Activated naive CD4-positive, alpha-beta T cell treated with anti-CD3 and anti-CD28 coated beads for 36 hours (primary cell): ENCODE measurements at places on chromosomes 12 and 14. TPM values are rescaled to one million over a fixed set of nuclear protein-coding genes. Genes with fewer than 3 reads are reported as not detected.
A peak's percentile ranks its signal among the peaks of the same experiment; 100 is the strongest.

The MMAB gene
- total RNA-seq = 43.8 TPM

The TMEM121 gene
- 6.5 TPM for total RNA-seq

The CSRP2 gene
- total RNA-seq = 0.62 TPM

DNA sequence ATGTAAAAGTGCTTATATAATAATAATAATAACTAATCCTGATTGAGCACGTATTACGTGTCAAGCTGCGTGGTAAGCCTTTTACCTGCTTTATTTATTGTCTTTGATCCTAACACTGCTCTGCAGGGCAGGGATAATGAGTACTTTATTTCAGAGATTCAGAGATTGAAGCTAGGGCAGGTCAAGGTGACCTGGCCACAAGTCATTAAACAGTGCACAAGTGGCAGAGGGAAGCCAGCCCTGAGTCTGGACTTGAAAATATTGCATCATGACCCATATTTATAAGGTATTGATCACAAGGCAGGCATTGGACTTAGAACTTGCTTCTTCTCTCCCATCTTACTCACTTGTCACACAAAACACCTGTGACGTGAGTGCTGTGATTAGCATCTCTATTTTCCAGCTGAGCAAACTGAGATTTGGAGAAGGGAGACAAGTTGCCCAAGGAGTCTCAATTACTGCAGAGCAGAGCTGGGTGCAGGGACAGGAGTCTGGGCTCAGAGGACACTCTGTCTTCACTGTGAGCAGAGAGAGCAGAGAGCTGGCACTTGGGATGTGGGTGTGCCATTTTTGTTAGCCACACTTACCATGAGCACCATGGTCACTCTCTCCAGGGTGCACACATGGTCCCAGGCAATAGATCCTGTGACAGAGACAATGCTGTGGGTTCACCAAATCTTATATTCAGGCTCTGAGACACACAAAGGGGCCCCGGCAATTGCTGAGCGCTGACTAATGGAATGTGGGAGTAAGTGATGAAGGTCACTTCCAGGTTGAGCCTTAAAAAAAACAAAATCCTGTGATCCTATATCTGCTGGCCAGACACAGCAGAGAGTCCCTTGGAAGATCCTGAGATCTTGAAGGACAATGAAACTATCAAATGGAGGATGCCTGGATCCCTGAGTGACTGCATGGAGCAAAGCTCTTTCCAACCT lies 113.2 kb upstream of the MED13L start:
- peaks cover 5% of the 10 kb centered on the region for H3K4me1 ChIP-seq
- H3K27ac ChIP-seq = no peak overlapping the region
- H3K36me3 ChIP-seq = no peaks in the 10 kb centered on the region
- H3K4me3 ChIP-seq = no peak overlapping the region
- DNase-seq = no peak
- no peaks in the 10 kb centered on the region for H3K27me3 ChIP-seq

- peak overlapping the region; percentile 64 for H3K27ac ChIP-seq
- H3K27me3 ChIP-seq = peaks cover 3% of the 10 kb centered on the region
- no peak for DNase-seq
- peak overlapping the region; percentile 91 for H3K4me3 ChIP-seq
- H3K4me1 ChIP-seq = peaks cover 12% of the 10 kb centered on the region
These were observed 952 bp downstream of the DRAM1 start for GRCh38 chr12:101878243-101878821.

The KITLG gene
- 0.15 TPM for total RNA-seq

- H3K36me3 ChIP-seq = no peaks in the 10 kb centered on the region
- H3K4me3 ChIP-seq = no peak overlapping the region
- H3K4me1 ChIP-seq = no peaks in the 10 kb centered on the region
- DNase-seq = no peak
These were observed 26.6 kb upstream of the LIMA1 start for GRCh38 chr12:50309950-50310349.

DNA sequence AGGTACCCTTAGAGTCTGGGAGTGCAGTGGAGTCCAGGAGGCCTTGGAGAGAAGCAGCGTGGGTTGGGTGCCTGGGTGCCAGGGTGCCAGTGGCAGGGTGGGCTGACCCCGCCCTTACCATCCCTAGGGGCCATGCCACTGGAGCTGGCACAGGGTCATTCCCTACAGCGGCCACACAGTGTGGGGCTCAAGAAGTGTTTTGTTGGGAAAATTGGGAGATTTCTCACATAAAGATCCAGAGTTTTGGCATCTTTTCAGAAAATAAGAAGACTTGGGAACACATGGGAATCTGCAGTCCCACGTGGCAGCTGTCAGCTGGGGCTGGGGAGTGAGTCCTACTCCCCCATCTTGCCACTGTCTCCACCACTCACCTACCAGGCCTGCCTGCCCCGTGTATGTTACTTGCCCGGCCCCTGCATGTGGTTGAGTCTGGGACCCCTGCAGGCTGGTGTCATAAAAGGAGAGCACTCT lies 4.2 kb downstream of the VASH1 start:
- no peak overlapping the region for H3K27ac ChIP-seq
- H3K4me1 ChIP-seq = peaks cover 20% of the 10 kb centered on the region
- peaks cover 29% of the 10 kb centered on the region for H3K27me3 ChIP-seq
- no peak overlapping the region for H3K4me3 ChIP-seq

DNA sequence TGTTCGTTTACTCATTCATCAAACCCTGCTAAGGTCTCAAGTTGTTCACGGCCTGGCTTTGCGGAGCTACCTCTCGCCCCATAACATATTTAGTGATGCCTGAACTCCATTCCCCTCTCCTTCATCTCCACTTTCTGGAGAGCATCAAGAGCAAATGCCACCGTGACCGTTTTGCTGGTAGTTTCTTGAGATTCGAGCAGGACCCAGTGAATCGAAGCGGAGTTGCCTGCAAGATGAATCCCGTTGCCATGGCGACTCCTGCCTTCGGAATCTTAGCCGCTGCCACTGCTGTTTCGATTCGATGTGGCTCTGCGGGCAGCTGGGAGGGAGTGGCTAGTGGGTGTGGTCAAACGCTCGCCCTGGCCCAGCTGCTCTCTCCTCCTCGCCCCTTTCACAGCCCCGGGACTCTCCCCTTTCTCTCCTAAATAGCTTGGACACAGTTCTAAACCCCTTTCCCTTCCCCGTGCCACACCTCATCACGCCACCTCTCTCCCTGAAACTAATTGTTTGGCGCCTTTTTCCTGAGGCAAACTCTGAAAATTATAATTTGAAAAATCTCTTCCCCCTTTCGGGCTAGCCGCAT lies 1.4 kb downstream of the DAAM1 start:
- H3K27ac ChIP-seq = no peak overlapping the region
- H3K4me1 ChIP-seq = peaks cover 13% of the 10 kb centered on the region
- H3K36me3 ChIP-seq = no peaks in the 10 kb centered on the region
- peak overlapping the region; percentile 91 for H3K4me3 ChIP-seq
- H3K27me3 ChIP-seq = no peaks in the 10 kb centered on the region
- peak; percentile 77 for DNase-seq

GRCh38 chr12:78530100-78530765 lies 334.3 kb upstream of the SYT1 start:
- H3K27me3 ChIP-seq = no peaks in the 10 kb centered on the region
- H3K27ac ChIP-seq = no peak overlapping the region
- no peak overlapping the region for H3K4me3 ChIP-seq
- no peaks in the 10 kb centered on the region for H3K4me1 ChIP-seq
- DNase-seq = no peak

DNA sequence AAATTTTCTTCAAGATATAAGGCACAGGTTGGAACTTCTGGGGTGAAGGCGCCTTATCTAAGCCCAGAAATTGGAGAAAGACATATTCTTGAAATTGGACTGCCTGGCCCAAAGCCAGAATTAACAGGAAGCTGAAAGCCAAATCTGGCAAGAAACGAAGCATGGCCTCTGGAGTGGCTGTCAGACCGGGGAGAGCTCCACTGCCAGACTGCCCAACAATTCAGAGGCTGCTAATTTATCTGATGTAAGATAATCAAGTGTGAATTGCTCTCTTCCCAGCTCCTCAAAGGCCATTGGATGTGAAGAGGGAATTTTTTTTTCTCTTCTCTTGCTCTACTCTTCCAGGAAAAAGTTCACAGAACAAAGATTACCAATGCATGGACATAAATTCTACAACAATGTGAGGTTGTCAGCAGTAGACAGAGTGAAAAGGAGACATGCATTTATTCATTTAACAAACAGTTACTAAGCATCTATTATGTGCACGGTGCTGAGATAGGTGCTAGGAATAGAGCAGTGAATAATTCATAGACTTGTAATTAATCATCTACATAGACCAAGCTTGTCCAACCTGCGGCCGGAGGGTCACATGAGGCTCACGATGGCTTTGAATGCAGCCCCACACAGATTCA lies at the start of gene GDF3:
TSS of gene GDF3 (minus strand) at position 210 of the 632 bp plus-strand sequence. CDS start at position 163, 47 bp downstream.
- no peaks in the 10 kb centered on the region for H3K36me3 ChIP-seq
- H3K27ac ChIP-seq = no peak within 1 kb of the TSS
- peaks cover 7% of the 10 kb centered on the region for H3K4me1 ChIP-seq
- peaks cover 4% of the 10 kb centered on the region for H3K27me3 ChIP-seq
- no peak for DNase-seq

GRCh38 chr12:14771651-14772137 lies 31.6 kb downstream of the WBP11 start:
- peak overlapping the region; percentile 98 for H3K27ac ChIP-seq
- H3K4me3 ChIP-seq = peak overlapping the region; percentile 97
- peak; percentile 24 for DNase-seq
- peaks cover 47% of the 10 kb centered on the region for H3K4me1 ChIP-seq
- peaks cover 29% of the 10 kb centered on the region for H3K36me3 ChIP-seq
- H3K27me3 ChIP-seq = no peaks in the 10 kb centered on the region

DNA sequence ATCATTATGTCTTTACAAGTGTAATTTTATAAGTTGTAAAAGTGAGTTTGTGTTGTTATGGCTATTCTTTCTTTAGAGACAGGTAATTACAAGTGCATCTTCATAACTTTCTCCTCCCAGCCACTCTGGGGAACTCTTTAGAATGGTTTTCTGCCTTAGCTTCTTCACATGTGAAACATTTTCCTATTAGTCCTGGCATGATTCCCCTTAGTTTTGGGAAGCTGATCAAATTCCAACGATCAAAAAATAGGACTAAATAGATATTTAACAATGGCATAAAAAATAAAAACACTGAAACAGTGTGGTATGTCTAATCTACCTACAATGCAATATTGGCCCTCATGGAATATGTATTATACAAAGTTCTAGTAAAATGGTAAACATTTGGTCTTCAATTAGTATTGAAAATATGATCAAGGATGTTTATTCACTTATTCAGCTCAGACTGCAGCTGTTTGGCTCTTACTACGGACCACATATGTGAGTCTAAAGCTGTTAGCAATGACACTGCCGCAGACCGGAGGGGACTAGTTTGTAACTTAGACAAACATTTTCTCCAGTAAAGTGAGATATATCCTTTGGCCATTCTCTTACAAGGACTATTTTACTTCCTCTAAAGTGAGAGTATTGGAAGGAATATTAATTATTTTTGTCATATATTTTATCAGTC lies 890.8 kb upstream of the USP15 start:
- no peak overlapping the region for H3K27ac ChIP-seq
- no peak overlapping the region for H3K4me3 ChIP-seq
- no peak for DNase-seq

- no peak overlapping the region for H3K27ac ChIP-seq
- DNase-seq = no peak
- H3K36me3 ChIP-seq = no peaks in the 10 kb centered on the region
- no peaks in the 10 kb centered on the region for H3K4me1 ChIP-seq
These were observed 1140.5 kb downstream of the GALC start for GRCh38 chr14:86852530-86852929.

GRCh38 chr12:3538466-3539030 lies 47.5 kb downstream of the PRMT8 start:
- no peak overlapping the region for H3K4me3 ChIP-seq
- H3K27ac ChIP-seq = no peak overlapping the region
- no peaks in the 10 kb centered on the region for H3K27me3 ChIP-seq

DNA sequence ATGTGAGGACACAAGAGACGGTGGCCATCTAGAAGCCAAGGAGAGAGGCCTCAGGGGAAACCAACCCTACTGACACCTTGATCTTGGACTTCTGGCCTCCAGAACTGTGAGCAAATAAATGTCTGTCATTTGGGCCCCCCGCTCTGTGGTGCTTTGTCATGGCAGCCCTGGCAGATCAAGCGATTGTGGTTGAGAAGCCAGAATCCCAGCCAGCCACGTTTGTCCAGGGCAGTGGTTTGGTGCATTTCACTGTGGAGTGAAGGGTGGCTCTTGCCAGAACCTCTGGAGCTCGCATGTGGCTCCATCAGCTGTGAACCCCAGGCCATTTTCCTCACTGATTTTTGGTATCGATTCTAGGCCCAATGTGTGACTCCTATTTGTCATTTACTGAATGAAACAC lies 404.9 kb downstream of the BCL11B start:
- no peak overlapping the region for H3K27ac ChIP-seq
- no peaks in the 10 kb centered on the region for H3K36me3 ChIP-seq
- H3K27me3 ChIP-seq = no peaks in the 10 kb centered on the region
- H3K4me3 ChIP-seq = no peak overlapping the region

- no peak overlapping the region for H3K27ac ChIP-seq
- no peaks in the 10 kb centered on the region for H3K36me3 ChIP-seq
- H3K27me3 ChIP-seq = no peaks in the 10 kb centered on the region
- H3K4me1 ChIP-seq = no peaks in the 10 kb centered on the region
- no peak for DNase-seq
These were observed 115.1 kb upstream of the SLC38A2 start for GRCh38 chr12:46487567-46488131.

DNA sequence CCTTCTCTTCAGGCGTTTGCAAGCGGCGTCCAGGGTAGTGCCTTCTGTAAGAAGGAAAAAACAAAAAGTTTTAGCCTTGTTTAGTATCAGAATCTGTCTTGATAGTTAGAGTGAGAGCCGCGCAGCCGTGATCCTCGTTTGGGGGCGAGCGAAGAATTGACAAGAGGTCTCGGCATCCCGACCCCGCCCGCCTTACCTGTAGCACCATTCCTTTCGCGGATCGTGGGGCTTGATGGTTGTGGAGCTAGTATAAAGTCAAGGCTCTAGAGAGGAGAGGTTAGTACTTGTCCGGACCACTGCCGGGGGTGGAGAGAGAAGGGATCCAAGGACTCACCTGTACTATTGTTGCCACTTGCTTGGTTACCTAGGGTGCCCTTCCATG lies 494 bp downstream of the TMTC3 start:
- no peaks in the 10 kb centered on the region for H3K27me3 ChIP-seq
- peaks cover 38% of the 10 kb centered on the region for H3K4me1 ChIP-seq
- peak overlapping the region; percentile 91 for H3K4me3 ChIP-seq

The AHNAK2 gene
- 0.10 TPM for total RNA-seq

GRCh38 chr14:30873308-30874119 lies 845 bp upstream of the COCH start:
- peaks cover 49% of the 10 kb centered on the region for H3K27me3 ChIP-seq
- DNase-seq = no peak
- peak overlapping the region; percentile 16 for H3K4me3 ChIP-seq
- H3K27ac ChIP-seq = no peak overlapping the region
- H3K36me3 ChIP-seq = no peaks in the 10 kb centered on the region

The PLXNC1 gene
- total RNA-seq = 4.0 TPM

The CRACR2A gene
- 20.7 TPM for total RNA-seq

- no peak for DNase-seq
- H3K4me1 ChIP-seq = no peaks in the 10 kb centered on the region
- no peak overlapping the region for H3K27ac ChIP-seq
- H3K36me3 ChIP-seq = no peaks in the 10 kb centered on the region
- H3K4me3 ChIP-seq = no peak overlapping the region
These were observed 97.2 kb downstream of the PTPRR start for GRCh38 chr12:70823182-70823976.

- H3K27ac ChIP-seq = no peak overlapping the region
- no peaks in the 10 kb centered on the region for H3K36me3 ChIP-seq
- peaks cover 7% of the 10 kb centered on the region for H3K27me3 ChIP-seq
- H3K4me3 ChIP-seq = no peak overlapping the region
- peak; percentile 76 for DNase-seq
- H3K4me1 ChIP-seq = no peaks in the 10 kb centered on the region
These were observed 21.4 kb upstream of the VSX2 start for GRCh38 chr14:74217672-74218448.

GRCh38 chr12:65907513-65907912 lies 83.2 kb downstream of the HMGA2 start:
- H3K27ac ChIP-seq = no peak overlapping the region
- H3K27me3 ChIP-seq = peaks cover 3% of the 10 kb centered on the region
- no peak for DNase-seq
- H3K4me1 ChIP-seq = no peaks in the 10 kb centered on the region
- no peaks in the 10 kb centered on the region for H3K36me3 ChIP-seq
